ENCODE measurements at places on chromosomes 7 and 10.

GRCh38 chr7:82284936-82285519 lies 158.5 kb downstream of the CACNA2D1 start:
- no peak for DNase-seq

GRCh38 chr10:127578961-127579305 lies 29.8 kb downstream of the NPS start:
- DNase-seq: no peak

GRCh38 chr10:12360461-12360860 lies 11.1 kb downstream of the CAMK1D start:
- no peak for DNase-seq

DNA sequence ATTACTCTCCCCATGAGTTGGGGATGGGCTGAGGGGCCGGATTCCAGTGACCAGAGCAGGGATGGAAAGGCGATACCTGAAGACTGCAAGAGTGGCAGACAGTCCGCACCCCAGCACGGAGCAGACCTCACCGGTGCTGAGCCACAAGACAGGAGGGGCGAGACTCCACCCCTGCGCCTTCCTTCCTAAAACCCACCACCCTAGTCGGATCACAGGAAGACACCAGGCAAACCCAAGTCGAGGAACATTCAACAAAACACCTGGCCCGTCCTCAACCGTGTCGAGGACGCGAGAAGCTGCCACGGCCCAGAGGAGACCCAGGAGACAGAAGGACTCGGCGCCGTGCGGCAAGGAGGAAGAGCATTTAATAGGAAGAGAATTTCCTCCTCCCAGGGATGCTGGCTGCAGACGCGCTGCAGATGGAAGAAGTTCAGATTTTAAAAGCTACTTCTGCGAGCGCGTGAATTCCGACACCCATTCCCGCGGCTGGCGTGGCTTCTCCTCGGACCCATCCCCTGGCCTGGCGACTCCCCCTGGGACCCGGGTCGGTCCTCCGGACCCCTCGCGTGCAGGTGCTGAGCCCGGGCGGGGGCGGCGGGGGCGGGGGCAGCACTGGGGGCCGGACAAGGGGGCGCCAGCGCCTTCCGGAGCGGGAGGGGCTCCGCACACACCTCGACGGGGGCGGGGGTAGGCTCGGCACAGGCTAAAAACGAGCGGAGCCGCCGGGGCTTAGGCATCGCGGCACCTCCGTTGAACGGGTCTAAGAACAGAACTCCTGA lies 563 bp upstream of the UTF1 start:
- DNase-seq: no peak

- no peak for DNase-seq
Observed at GRCh38 chr7:8185926-8186683, 75.9 kb downstream of the ICA1 start.

GRCh38 chr10:74290708-74291107 lies 139.7 kb downstream of the ADK start:
- no peak for DNase-seq

DNA sequence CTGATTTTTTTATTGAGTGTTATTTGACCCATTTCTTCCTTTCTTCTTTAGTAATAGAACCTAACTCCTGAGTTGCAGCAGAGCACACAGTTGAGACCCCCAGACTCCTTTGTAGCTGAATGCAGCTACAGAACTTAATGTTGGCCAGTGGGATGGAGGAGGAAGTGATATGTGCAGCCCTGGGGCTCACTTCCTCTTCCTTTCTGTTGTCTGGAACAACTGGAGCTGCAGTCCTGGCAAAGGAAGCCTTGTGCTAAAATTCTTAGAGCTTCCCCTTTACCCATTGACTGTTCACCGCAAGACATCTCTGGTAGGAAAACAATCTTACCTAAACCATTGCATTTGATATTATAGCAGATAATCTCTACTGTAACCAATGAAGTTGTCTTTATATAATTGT lies 86.6 kb downstream of the ITGB8 start:
- no peak for DNase-seq

DNA sequence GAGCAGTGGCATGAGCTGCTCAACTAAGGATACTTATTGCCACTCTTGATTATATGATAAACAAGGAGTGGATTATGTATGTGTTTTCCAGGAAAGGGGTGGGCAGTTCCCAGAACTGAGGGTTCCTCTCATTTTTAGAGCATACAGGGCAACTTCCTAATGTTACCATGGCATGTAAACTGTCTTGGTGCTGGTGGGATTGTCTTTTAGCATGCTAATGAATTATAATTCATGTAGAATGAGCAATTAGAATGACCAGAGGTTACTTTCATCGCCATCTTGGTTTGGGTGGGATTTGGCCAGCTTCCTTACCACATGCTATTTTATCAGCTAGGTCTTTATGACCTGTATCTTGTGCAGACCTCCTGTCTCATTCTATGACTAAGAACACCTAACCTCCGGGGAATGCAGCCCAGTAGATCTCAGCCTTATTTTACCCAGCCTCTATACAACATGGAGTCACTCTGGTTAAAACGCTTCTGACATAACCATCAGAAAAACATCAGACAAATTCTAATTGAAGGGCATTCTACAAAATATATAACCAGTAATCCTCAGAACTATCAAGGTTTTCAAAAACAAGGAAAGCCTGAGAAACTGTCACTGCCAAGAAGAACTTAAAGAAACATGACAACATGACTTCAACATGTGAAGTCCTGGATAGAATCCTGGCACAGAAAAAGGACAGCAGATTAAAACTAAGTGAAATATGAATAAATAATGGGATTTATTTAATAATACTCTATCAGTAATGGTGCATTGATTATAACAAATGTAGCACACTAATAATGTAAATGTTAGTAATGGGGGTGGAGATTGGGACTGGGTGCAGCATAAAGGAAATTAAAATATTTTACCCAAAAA lies 365.0 kb downstream of the SEMA3D start:
- DNase-seq: no peak

- DNase-seq: no peak
Observed at GRCh38 chr10:30039567-30039966, 19.8 kb downstream of the JCAD start.

GRCh38 chr7:130418306-130418705 lies 22.5 kb downstream of the CEP41 start:
- DNase-seq: no peak

- no peak for DNase-seq
Observed at GRCh38 chr10:79941585-79942210, 7.2 kb downstream of the SFTPD start.

- no peak for DNase-seq
Observed at GRCh38 chr7:133364959-133365690, 112.2 kb downstream of the EXOC4 start.

- DNase-seq: no peak
Observed at GRCh38 chr10:22684699-22685098, 29.7 kb downstream of the PIP4K2A start.

DNA sequence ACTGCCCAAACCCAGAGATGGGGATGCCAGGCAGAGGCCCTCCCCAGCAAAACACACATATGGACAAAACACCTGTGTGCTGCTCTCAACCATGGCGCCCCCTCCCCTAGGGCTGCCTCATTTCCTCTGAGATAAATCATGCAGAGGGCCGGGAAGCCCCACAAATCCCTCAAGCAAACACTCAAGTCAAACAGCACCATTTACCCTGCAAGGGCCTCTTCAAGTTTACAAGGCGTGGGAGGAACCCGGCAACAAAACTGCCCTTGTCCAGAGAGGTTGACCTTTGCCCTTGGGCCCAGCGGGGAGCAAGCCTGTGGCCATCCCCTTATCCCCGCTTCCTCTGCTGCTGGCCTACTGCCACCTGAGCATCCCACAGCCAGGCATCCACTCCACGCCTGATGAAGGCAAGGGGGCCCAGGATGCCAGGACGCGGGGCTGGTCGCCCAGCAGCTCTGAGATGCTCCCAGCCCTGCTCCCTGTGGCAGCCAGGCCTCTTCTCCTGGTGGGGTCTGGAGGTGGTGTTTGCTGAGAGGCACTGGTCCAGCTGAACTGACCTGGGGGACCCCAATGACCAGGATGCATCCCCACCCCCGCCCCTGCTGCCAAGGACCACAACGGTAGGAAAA lies 77.4 kb downstream of the DLG5 start:
- DNase-seq: no peak

All from activated naive CD4-positive, alpha-beta T cell treated with Interleukin-2 at 50 U/mL for 16 hours (primary cell).